ENCODE measurements at places on chromosomes 3 and 15.
A peak's percentile ranks its signal among the peaks of the same experiment; 100 is the strongest.

DNA sequence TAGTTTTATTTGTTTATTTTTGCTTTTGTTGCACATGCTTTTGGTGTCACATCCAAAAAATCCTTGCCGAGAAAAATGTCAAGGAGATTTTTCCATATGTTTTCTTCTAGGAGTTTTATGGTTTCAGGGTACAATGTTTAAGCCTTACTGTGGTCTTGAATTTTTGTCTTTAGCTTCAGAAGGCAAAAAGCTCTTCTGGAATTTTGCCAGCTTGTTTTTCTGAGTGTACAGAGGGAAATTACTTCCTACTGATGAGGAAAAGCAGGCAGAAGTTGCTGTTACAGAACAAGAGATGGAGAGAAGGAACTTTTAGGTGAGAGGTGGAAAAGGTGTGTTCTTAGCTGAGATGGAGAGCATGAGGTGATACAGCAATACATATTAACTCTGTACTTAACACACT is 59.6 kb downstream of the UBE2E2 start:
- DNase-seq: no peak

DNA sequence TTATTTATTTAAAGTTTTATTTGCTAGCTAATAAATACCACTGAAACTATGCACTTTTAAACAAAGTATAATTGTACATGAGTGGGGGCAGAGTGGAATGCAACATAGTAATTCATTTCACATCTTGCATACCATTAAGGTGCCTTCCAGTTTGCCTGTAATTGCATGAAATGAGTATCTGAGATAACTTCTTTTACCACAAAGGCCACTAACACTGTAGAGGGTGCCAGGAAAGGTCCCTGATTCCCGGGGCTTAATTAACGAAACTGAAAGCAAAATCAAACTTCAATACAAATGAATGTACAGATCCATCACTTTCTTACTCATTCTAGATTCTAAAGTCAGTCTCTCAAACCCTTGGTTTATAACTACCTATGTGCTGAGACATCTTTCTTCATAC is 2.1 kb downstream of the CD47 start:
- DNase-seq: peak; percentile 20

DNA sequence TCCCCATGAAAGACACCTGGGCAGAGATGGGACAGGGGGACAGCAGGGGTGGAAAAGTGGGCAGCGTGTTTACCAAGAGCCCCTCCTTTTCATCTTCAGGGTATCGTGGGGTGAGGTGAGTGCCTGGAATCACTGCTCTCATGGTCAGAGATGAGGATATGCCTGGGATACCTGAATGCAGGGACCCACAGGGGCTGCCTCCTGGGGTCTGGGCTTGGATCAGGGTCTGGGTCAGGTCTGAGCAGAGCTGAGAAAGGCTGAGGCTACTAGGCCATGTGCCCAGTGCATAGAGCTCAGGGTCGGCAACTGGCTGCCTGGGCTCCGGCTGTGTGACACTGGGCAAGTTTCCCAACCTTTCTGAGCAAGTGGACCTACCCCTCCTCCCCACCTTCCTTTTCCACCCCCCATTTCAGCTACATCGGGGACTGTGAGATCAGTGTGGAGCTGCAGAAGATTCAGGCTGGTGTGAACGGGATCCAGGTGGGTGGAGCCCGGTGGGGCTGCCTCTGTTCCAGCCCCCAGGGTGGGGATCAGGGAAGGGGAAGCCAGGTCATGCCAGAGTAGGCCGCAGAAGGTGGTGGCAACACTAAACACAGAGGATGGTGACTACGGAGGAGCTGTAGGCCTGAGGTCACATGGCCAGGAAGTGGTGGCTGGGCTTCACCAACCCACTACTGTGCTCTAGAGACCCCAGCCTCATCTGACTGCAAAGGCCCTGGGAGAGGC is 24.5 kb downstream of the ESYT3 start:
- no peak for DNase-seq

DNA sequence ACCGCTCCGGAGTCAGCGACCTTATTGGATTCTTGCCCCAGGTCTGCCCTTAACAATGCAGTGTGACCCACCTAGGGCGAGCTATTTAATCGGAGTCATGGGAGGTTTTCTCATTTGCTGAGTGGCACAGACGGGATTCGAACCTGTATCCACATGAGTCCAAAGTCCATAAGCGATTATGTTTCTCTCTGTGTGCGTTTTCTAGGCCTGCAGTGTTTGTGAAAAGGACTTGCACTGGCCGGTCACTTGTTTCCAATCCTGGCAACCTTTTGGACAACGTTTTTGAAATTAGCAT is 691 bp upstream of the HDGFL3 start:
- no peak for DNase-seq

GRCh38 chr3:183827809-183828537 is 2.6 kb upstream of the MAP6D1 start:
- no peak for DNase-seq

DNA sequence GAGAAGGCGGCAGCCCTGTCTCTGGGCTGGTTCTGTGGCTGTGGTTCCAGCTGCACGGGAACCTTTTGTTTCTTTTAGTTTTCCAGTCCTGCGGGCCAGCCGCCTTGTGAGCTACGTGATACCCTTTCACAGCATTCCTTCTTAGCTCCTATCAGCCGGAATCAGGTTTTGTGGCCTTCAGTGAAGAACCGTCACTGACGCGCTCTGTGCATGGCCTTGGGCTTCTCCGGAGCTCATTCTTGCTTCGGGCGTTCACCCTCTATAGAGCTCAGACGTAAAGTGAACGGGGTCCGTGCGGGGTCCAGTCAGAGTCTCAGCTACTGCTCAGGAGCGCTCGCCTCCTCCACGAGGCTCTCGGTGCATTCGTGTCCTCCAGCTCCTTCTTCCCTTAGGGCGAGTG is 166.7 kb downstream of the FAM43A start:
- no peak for DNase-seq

GRCh38 chr3:114508976-114509375 is 215.1 kb downstream of the TIGIT start:
- DNase-seq: no peak

DNA sequence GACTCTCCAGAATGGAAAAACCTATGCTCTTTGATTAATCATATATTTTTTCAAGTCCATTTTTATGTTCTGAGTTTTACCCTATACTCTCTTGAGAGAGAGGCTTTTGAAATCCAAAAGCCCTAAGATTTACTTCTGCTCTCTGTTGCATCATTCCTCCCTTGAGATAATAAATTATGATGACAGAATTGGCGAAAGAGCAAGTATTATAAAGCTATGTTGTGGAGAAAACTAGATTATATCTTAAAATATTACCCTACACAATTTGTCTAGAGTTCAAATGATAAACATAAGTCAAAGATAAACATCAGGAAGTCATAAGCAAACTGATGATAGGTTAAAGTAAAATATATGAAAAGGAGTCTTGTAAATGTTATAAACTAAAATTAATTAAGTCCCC is 293.4 kb upstream of the MME start:
- DNase-seq: peak; percentile 81
